ENCODE measurements at places on chromosomes 2 and 18.

DNA sequence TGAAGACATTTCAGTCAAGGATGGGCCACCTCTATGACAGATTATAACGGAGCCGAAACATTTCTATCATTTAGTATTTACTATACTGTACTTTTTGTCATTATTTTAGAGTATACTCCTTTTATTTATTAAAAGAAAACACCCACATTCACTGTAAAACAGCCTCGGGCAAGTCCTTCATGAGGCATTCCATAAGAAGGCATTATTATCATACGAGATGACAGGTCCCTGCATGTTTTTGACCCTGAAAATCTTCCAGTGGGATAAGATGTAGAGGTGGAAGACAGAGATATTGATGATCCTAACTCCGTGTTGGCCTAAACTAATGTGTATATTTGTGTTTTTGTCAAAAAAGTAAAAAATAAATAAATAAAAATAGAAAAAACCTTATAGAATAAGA is 245.0 kb downstream of the MTX2 start:
- DNase-seq: no peak

DNA sequence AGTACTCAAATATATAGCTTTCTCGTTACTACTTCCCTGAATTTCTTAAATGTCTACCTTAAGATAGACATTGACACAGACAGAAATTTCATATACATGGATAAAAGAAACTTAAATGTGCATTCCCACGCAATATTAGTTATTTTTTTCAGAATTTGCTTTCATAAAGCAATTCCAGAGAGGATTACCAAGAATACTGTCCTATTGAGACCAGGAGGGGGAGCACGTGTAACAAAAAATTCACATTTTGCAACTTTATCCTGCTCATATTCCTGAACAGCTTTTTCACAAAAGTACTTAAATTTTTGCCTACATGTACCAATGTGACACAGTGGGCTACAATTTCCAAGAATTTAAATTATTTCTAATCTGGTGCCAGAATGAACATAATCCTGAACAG is 30.7 kb upstream of the ERCC3 start:
- no peak for DNase-seq

DNA sequence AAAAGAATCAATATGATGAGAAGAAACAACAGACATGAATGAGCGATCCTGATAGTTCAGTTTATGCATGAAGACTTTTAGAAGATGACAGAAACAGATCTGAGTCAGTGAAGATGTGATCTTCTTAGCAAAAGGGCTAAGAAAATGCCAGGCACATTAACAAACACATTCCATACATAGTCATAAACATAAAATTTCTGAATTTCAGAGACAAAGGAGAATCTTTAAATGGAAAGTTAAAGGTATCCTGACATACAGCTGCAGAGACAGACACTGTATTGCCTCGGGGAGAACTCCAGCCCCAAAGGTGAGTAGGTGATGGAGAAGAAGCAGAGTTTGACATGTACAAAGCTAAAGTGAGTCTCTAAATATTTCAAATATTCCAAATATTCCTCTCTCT is 40.6 kb upstream of the FN1 start:
- no peak for DNase-seq

DNA sequence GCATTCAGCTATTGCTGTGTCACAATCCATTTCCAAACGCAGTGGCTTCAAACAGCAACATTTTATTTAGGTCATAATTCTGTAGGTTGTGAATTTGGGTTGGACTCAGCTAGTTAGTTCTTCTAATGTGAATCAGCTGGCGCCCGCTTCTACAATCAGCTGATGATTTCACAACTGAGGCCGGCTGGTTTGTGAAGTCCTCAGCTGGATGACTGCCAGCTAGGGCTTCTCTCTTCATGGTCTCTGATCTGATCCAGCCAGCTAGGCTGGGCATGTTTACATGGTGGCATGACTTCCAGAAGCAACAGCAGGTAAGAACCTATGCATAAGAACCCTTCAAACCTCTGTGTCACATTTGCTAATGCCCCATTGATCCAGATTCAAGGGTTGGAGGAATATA is 172.0 kb downstream of the SLC4A10 start:
- DNase-seq: no peak

GRCh38 chr2:216117561-216118340 is 8.6 kb downstream of the XRCC5 start:
- no peak for DNase-seq

DNA sequence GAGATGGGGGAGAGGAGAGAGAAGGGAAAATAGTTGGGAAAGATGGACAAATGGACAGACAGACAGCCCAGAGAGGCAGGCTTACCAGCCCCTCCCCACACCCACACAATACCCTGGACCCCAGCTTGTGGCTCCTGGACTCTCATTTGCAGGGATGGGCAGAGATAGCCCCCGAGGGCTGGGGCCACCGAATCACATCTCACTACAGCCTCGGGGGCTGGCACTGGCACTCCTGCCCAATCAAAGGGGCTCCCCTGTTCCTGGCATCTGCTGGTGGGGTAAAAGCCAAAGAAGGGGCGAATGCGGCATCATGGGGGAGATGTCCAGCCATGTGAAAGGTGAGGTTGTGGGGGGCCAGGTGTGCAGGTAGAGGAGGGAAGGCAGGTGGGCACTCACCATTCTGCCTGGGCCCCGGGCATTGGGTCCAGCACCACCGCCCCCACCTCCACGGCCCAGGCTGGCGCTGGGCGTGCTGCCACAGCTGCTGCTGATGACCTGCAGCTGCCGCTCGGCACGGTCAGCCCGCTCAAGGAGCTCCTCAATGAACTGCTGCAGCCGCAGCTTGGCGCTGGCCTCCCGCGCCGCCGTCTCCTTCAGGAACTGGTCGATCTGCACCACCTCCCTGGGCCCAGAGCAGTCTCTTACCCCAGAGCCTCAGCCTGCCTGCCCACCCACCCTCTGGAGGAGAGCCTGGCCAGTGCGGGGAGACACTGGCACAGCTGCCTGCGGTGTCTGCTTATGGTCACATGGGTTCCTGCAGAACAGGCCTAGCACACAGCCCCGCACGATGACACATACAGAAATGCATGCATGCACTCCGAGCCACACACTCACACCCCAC is 18.0 kb downstream of the FBXO41 start:
- no peak for DNase-seq

DNA sequence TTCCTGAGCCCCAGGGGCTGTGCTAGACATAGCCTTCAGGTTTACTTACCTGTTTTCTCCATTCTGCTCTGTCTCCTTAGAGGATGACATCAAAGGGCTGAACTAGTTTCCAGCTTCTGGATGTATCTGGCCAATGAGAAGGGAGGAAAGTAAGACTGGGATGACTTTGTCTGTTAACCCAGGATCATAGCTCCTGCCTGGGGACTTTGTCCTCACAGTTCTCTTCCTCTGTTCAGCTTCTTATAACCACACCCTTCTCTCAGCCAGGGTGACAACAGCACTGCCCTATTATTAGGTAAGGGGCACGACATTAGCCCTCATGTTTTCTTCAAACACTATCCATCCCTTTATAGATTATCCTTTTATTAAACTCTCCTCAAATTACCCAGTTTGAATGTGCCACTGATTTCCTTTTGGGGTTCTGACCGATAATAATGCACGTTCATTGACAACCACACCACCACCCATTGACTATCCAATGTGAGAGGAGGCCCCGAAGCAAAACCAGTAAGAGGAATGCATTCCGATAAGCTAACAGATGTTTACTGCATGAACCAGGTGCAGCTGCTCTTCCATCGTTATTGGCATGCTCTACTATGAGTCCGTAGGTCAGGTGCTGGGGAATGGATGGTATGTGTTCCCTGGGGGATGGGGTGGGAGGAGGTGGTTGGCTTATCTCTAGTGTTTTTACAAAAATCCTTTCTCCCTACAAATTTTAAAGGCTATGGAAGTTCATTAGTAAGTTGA is 23.5 kb downstream of the TSN start:
- no peak for DNase-seq

DNA sequence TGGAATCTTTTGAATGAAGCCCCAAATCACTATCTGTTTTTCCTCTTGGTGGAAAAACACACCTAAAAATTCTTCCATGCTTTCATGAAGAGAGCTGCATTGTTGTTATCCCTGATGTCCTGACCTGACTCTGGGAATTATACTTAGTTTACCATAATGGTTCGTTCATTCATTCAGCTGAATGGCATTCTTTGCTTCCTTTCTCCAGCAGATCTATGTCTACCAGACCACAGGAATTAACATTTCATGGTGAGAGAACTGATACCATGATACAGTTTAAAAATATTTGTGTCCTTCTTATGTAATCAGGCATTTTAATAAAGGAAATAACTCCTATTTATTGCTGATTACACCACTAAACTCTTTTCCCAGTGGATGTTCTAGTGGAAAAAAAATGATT is 11.1 kb upstream of the SLC4A10 start:
- no peak for DNase-seq

- DNase-seq: no peak
Measured at GRCh38 chr2:102444233-102444632, 21.3 kb downstream of the IL18RAP start.

DNA sequence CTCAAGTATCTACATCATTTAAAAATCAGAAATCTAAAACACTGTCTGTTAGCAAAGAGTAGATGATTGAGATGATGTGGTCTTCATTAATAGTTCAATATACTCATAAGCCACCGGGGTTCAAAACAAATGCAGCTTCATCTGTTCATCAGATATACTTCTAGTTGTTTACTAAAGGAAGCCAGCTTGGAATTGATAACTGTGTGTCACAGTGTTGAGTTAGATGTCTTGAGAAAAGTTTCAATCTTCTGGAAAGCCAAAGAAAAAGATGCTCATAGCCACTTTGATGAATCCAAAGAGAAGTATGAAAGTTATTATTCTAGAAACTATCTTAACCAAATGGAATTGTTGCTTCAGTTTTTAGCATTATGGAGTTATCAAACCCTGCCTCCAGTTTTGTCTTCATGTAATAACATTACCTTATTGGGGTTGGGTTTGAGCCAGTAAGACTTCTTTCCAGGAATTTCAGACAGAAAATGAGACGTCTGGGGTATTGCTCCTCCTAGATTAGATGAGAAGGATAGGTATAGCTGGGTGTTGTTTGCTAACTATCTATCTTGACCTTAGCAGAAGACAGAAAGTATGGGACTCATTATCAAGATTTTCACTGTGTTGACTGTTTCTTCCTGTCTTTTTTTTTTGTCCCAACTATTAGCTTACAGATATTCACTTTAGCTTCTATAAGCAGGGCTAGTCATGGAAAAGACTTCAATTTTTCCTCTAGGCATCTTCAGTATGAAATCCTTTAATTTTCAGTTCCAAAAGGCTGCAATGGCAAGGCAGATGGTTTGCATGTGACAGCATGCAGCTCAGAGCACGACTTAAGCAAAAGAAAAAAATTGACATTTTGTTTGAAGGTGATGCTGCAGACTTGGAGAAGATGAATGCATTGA is 66.5 kb downstream of the LNPK start:
- no peak for DNase-seq

DNA sequence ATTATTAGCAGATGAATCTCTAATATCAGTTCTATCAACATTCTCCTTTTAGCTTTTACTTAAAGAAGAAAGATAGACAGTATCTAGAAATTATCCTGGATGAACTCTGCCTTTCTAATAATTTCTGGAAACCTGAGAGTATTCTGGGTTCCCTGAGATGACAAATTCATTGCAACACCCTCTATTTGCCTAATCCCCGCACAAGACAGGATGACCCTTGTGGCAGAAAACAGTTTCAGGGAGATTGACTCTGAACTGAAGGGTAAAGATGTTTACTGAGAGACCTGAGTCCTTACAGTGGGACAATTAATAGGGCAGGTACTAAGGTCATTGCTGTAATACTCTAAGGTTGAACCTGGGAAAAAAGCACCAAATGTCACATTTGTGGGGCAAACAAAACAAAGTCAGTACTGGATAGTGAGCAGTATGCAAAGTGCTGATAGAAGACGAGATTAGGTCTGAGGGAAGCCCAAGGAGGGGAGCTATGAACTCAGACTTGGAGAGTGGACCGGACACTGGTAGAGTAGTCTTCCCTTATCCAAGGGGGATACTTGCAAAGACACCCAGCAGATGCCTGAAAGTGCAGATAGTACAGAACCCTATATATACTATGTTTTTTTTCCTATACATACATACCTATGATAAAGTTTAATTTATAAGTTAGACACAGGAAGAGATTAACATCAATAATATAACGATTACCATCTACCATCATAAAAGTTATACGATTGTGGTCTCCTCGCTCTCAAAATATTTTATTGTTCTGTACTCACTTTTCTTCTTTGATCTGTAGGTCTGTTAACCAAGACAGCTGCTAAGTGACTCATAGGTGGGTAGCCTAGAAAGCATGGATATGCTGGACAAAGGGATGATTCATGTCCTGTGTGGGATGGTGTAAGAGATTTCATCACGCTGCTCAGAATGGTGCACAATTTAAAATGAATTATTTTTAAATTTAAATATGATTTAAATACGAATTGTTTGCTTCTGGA is 148.3 kb upstream of the KLHL14 start:
- DNase-seq: no peak

DNA sequence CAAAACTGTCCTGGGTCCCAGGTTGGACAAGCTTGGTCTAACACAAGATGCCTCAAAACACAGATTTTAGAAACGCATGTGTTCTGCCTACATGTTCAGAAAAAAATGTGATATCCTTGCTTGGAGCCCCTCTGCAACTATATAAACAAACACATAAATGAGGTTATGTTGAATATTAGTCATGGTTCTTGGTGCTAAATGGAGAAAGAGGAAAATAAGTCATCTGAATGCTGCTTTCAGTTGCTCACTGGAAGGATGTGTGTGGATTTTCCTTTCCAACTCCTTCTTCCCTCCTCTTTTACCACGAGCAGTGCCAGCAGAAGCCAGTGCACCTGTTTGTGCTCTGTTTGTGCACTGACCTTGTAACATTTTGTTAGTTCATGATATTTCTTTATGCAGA is 85.3 kb downstream of the PIEZO2 start:
- DNase-seq: no peak

GRCh38 chr2:120433816-120434290 is 87.9 kb downstream of the INHBB start:
- DNase-seq: no peak

- no peak for DNase-seq
Measured at GRCh38 chr2:217742841-217743240, 260.0 kb downstream of the TNS1 start.

GRCh38 chr18:9506046-9506792 is 30.9 kb downstream of the RALBP1 start:
- DNase-seq: no peak

GRCh38 chr2:239266779-239267287 is 134.0 kb downstream of the HDAC4 start:
- DNase-seq: no peak

GRCh38 chr18:35282353-35282752 is 7.7 kb downstream of the ZSCAN30 start:
- no peak for DNase-seq

DNA sequence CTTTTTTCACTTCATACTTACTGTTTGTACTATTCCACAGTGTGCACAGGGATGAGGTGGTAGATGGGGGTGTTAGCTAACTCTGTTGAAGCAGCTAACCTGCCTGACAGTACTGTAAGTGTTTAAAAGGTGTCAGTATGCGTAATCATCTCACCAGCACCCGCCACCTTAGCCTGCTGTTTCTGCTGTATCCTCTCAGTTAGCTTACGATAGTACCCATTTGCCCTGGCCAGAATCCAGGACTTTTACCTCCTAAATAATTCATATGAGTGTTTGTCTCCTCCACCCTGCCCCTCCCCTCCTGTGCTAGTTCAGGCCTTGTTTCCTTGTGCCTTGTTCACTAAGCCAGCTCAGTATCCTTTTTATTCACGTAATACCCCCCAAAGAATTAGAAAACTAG is 34.2 kb downstream of the TRAPPC12 start:
- no peak for DNase-seq

All from T-cell (primary cell).